CD4-positive, alpha-beta T cell (primary cell): ENCODE measurements at places on chromosomes 11 and 22.

GRCh38 chr11:57763568-57763967 is 2.0 kb downstream of the CTNND1 start:
- no peak for DNase-seq

GRCh38 chr11:77590194-77590782 is 535 bp downstream of the AQP11 start:
- DNase-seq, result no peak

DNA sequence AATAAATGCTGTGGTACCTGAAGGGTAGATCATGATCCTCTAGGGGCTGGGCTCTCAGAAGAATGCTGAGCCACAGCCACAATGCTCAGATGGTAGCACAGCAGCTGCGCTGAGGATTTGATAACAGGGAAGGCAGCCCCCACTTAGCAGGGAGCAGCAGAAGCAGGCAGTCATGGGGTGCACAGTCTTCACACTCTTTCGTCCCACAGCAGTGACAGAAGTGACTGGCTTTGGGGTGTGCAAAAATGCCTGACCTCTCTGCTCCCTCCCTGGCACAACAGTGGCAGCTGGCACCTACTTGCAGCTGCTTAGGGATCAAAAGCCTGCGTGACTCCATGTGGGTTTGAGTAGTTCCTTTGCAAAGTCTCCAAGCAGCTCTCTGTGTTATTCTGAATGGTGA is 1349.8 kb upstream of the RAG2 start:
- DNase-seq, result no peak

GRCh38 chr22:19195796-19196731 is 17.5 kb upstream of the SLC25A1 start:
- DNase-seq, result no peak
